ENCODE measurements at places on chromosomes 3 and 15. TPM values are rescaled to one million over a fixed set of nuclear protein-coding genes. Genes with fewer than 3 reads are reported as not detected.

GOLGA6L1 gene
- not detected for polyA plus RNA-seq

GOLGA8R gene
- 0.64 TPM for polyA plus RNA-seq

MOBP gene
- 0.07 TPM for polyA plus RNA-seq

GRCh38 chr3:190586631-190587011 is 72.7 kb downstream of the IL1RAP start:
- peaks cover 10% of the 10 kb centered on the region for H3K4me1 ChIP-seq
- DNase-seq = no peak
- no peaks in the 10 kb centered on the region for H3K36me3 ChIP-seq
- no peak overlapping the region for H3K27ac ChIP-seq
- H3K27me3 ChIP-seq = no peaks in the 10 kb centered on the region

DNA sequence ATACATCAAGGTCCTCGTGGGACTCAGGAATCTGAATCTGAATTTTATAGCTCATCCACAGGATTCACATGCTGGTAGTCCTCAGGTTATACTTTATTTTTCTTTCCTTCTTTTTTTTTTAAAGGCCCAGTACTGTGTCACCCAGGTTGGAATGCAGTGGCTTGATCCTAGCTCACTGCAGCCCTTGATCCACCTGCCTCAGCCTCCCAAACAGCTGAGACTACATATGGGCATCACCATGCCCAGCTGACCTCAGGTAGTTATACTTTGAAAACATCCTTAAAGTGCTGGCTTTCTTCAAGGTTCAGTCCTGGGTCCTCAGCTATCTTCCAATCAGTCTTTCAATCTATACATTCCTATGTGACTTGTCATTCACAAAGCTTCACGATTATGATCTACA is 38.2 kb downstream of the SNX4 start:
- H3K27ac ChIP-seq = no peak overlapping the region
- no peaks in the 10 kb centered on the region for H3K4me1 ChIP-seq
- no peak overlapping the region for H3K4me3 ChIP-seq
- H3K36me3 ChIP-seq = peaks cover 11% of the 10 kb centered on the region
- no peak for DNase-seq

GRCh38 chr15:73228128-73228646 is 140.6 kb downstream of the HCN4 start:
- H3K36me3 ChIP-seq = no peaks in the 10 kb centered on the region
- H3K4me3 ChIP-seq = no peak overlapping the region
- H3K27ac ChIP-seq = no peak overlapping the region
- H3K27me3 ChIP-seq = no peaks in the 10 kb centered on the region
- H3K4me1 ChIP-seq = no peaks in the 10 kb centered on the region
- no peak for DNase-seq

DNA sequence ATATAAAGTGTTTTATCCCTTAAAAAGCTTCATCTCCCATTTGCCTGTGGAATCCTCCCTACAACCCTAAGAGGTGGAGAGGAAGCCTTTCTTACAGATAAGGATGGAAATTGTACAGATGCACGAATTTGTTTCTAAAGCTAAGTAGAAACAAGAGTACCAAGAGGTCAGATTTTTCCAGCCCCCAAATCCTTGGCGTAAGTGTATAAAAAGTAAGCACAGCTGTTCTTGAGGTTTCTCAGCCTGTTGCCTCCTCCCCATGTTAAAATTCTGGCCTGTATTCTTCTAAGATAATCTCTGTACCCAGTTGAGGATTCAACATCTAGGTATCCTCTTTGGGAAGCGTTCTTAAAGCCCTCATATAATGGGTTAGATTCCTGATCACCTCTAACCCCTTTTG is 34.9 kb downstream of the RAB7A start:
- peaks cover 34% of the 10 kb centered on the region for H3K4me1 ChIP-seq
- H3K36me3 ChIP-seq = no peaks in the 10 kb centered on the region
- H3K4me3 ChIP-seq = no peak overlapping the region
- DNase-seq = no peak
- H3K27ac ChIP-seq = no peak overlapping the region

- peaks cover 10% of the 10 kb centered on the region for H3K4me1 ChIP-seq
- no peak for DNase-seq
- no peaks in the 10 kb centered on the region for H3K27me3 ChIP-seq
- no peaks in the 10 kb centered on the region for H3K36me3 ChIP-seq
- peak overlapping the region; percentile 82 for H3K4me3 ChIP-seq
Observed at GRCh38 chr3:125055331-125055912, 375 bp downstream of the HEG1 start.

DNA sequence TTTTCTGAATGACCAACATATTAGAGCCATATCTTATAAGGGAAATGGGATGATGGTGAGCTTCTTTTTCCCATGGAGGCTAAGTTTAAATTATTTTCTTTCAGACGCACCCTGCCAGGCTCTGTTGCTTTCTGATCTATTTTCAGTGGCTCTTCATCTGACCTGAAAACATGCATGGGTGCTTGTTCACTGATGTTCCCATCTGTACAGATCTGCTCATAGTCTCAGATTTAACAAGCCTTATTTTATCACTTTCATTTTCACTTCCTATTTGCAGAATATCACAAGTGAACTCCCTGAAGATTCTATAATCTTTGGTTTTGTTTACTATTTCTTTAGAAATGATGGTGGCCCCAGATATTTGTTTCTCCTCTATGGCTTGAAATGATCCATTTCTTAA is 31.1 kb upstream of the SUCLG2 start:
- no peaks in the 10 kb centered on the region for H3K4me1 ChIP-seq
- H3K27ac ChIP-seq = no peak overlapping the region
- H3K27me3 ChIP-seq = no peaks in the 10 kb centered on the region

- no peaks in the 10 kb centered on the region for H3K36me3 ChIP-seq
- no peak for DNase-seq
- H3K4me3 ChIP-seq = no peak overlapping the region
Observed at GRCh38 chr15:71754660-71755059, 55.7 kb upstream of the NR2E3 start.

- no peaks in the 10 kb centered on the region for H3K36me3 ChIP-seq
- H3K4me1 ChIP-seq = no peaks in the 10 kb centered on the region
- H3K27me3 ChIP-seq = no peaks in the 10 kb centered on the region
- DNase-seq = no peak
- no peak overlapping the region for H3K27ac ChIP-seq
Observed at GRCh38 chr3:7700977-7701376, 800.6 kb upstream of the LMCD1 start.

All from adrenal gland (tissue), 19 donors.